ENCODE measurements at places on chromosomes 7 and 10.

GRCh38 chr7:5428478-5429252, 5.0 kb upstream of the TNRC18 start:
- no peak for DNase-seq

GRCh38 chr10:6823770-6824169, 243.7 kb upstream of the PRKCQ start:
- no peak for DNase-seq

- no peak for DNase-seq
Observed at GRCh38 chr7:22256541-22257096, 100.3 kb downstream of the RAPGEF5 start.

- no peak for DNase-seq
Observed at GRCh38 chr10:116371737-116372136, 47.5 kb downstream of the CCDC172 start.

GRCh38 chr7:141418066-141418465, 133.1 kb upstream of the AGK start:
- DNase-seq = no peak

Data from activated CD8-positive, alpha-beta memory T cell treated with anti-CD3 and anti-CD28 coated beads for 1 hour (primary cell).